ENCODE measurements at places on chromosomes 12 and 14. TPM values are rescaled to one million over a fixed set of nuclear protein-coding genes. Genes with fewer than 3 reads are reported as not detected.

The PLEKHA5 gene
- 50.4 TPM for total RNA-seq

The KLRK1 gene
- total RNA-seq = not detected

The TTC9 gene
- 1.3 TPM for total RNA-seq

The FMNL3 gene
- total RNA-seq = 22.5 TPM

The DLGAP5 gene
- 8.1 TPM for total RNA-seq

The AQP2 gene
- not detected for total RNA-seq

The TMCC3 gene
- 0.33 TPM for total RNA-seq

The ANKRD33 gene
- under 0.01 TPM for total RNA-seq

The P2RX7 gene
- total RNA-seq = 16.7 TPM

The CCDC184 gene
- 0.17 TPM for total RNA-seq

The TDRD9 gene
- 0.50 TPM for total RNA-seq

The PRB2 gene
- total RNA-seq = not detected

The TMEM260 gene
- total RNA-seq = 19.3 TPM

The NAP1L1 gene
- 275 TPM for total RNA-seq

The ANP32D gene
- total RNA-seq = not detected

Measured in fibroblast of lung (primary cell).